Stimulated activated CD8-positive, alpha-beta memory T cell treated with anti-CD3 and anti-CD28 coated beads, Interleukin-2, amount 100 ng/mL, for 1 hour (primary cell): ENCODE measurements at places on chromosomes 5 and 9.

GRCh38 chr5:10627160-10627701, 63.4 kb downstream of the ANKRD33B start:
- DNase-seq: no peak

DNA sequence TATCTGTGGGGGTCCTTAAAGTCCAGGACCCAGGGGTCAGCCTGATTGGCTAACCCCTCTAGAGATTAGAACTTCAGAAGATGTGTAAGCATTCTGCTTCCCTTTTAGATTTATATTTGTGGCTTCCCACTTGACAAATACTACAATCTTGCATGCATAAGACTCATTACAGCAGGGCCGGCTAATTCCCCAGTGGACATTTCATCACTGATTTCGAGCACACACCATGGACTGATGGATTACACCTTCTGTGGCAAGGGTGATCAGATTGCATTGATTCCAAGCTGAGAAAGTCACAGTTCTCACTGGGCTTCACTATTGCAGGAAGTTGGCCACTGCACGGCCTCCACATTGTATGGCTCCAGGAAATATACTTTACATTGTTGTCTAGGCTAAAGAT, 65.8 kb upstream of the DAPK1 start:
- no peak for DNase-seq

GRCh38 chr5:171436804-171437285, 17.4 kb downstream of the FGF18 start:
- DNase-seq: no peak

GRCh38 chr5:130976493-130976892, 188.6 kb downstream of the HINT1 start:
- no peak for DNase-seq
